Activated CD4-positive, alpha-beta T cell treated with anti-CD3 and anti-CD28 coated beads, Interleukin-2, amount 50 U/mL, for 1 hour (primary cell): ENCODE measurements at places on chromosomes 12 and 14.

GRCh38 chr12:6891646-6892001, 13.0 kb upstream of the LRRC23 start:
- no peak for DNase-seq

GRCh38 chr12:7450667-7451066, 6.7 kb upstream of the CD163L1 start:
- no peak for DNase-seq

DNA sequence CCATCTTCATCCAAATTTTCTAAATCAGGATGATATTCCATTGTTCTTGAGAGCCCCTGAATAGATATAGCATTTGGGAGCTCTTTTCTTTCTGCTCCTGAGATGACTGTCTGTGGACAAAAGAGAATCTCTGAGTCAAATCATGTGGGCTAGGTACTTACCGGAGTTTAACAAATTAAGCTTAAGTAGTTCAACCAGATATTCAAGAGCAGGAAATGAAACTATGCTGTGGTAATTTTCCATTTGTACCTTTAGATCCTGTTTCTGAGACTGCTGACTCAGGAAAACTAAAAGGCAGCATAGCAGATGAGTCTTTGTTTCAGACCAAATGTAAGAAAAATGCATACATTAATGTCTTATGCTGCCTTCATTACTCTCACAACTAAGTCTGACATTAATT, at the start of gene CLEC7A:
TSS of gene CLEC7A (minus strand) at position 158 of the 400 bp plus-strand sequence. CDS start at position 41, 117 bp downstream.
- no peak for DNase-seq

DNA sequence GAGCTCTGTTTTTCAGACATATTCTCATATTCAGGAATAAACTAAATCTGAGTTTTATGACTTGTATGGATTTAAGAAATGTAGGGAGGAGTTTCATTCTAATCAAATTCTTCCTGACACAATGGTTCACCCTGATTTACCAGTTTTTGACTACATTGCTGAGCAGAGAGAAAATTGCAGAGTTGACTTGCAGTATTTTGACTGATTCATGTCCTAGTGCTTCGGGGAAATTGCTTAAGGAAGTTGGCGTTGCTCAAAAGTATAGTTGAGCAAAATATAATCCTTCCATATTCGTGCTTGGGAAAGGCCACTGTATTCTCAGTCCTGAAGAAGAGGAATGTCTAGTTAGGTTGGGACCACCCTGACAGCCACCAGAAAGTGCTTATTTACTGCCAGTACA, 1.3 kb upstream of the TWF1 start:
- DNase-seq: no peak

GRCh38 chr12:28409892-28410291, 219.6 kb downstream of the CCDC91 start:
- no peak for DNase-seq

DNA sequence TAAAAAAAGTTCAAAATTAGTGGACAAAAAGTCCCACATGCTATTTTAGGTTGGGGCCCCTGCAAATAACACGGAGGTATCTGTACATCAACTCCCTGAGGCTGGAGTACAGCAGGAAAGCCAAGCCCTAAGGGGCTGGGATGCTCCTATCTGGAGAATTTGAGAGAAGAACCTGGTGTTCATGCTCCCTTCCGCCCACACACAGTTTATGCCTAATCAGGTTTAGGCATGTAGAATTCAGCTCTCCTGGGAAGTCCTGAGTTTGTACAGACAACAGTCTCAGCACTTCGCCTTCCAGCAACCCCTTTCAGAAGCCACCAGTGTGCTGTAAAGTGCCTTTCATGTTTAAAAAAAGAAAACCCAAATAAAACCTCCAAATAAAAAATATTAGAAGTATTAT, 237.3 kb upstream of the GRIP1 start:
- no peak for DNase-seq

- DNase-seq: no peak
Measured at GRCh38 chr14:99451234-99451633, 29.4 kb downstream of the SETD3 start.

- DNase-seq: no peak
Measured at GRCh38 chr12:91866566-91866965, 279.1 kb downstream of the BTG1 start.

DNA sequence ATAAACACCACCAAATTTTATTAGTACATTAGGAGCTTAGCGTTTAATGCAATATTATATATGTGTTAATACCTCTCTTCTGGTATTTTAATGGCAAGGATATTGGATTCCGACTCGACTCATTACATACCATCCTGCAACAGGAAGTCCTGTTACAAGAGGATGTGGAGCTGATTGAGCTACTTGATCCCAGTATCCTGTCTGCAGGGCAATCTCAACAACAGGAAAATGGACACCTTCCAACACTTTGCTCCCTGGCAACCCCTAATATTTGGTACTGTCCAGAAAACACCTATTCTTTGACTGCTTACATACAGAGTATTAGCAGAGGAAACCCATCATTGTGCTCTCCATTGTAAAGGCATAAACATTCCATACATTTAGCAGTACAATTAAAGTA, 45.2 kb downstream of the VEZT start:
- DNase-seq: no peak

GRCh38 chr14:55302367-55303124, 31.3 kb downstream of the FBXO34 start:
- no peak for DNase-seq

GRCh38 chr12:105783983-105784947, 354.5 kb downstream of the NUAK1 start:
- no peak for DNase-seq

DNA sequence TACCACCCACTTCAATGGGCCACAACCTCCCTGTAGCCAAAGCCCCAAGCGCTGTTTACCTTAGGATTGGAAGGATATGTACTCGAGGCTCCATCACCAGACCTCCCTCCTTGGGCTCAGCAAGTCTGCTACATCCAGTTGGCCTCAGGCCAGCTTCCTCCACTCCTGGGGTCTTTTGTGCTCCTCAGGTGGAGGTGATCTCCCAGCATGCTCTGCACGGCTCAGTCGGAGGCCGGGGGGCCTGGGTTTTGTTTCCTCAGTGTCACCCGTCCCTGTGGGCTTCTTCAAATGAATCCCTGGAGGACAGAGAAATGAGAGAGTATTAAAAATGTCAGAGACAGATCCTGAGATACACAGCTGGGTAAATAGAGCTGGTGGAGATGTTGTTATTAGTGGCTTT, 723.1 kb upstream of the TBX3 start:
- DNase-seq: no peak

GRCh38 chr14:66635435-66635834, 127.5 kb downstream of the GPHN start:
- no peak for DNase-seq

- DNase-seq: no peak
Measured at GRCh38 chr14:64253672-64254071, 40.5 kb downstream of the ESR2 start.

DNA sequence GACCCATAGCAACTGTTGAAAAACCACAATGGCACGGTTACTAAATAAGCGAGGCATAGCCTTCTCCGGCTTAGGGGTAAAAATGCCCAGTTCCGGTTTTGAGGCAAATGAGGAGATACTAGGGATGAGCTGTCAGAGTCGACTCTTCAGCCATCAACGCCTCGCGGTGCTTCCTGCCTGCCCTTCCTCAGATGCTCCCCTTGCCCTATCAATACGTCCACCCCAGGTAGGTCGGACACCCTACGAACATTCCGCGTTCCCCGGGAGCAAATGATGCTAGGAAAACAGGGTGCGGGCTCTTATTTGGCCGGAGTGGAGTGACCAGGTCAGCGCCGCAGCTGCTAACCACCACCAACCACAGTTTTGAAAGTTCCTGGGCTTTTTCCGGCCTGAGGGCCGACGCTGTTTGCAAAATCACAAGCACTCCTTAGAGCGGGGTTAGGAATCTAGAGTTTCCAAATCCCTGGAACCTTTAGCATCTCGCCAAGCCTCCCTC, 1.2 kb downstream of the SRSF9 start:
- DNase-seq: no peak

DNA sequence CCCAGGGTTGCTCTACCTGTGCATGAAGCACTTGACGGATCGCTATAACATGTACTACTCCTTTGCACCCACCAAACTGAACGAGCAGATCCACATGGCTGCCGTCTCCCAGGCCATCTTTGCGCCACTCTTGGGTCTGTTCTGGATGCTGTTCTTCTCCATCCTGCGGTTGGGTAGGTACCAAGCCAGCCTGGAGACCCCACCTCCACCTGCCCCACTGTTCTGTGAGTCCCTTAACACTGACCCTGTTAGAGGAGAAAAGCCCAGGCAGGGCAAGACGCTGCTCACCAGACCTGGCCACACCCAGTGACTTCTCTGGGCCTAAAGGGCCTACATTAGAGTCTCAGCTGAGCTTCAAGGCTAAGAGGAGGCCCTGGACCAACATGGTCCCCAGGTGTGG, 21.7 kb downstream of the NGB start:
- no peak for DNase-seq

GRCh38 chr12:12686925-12687324, 9.1 kb downstream of the GPR19 start:
- no peak for DNase-seq

GRCh38 chr12:124419292-124420040, 124.6 kb downstream of the RFLNA start:
- no peak for DNase-seq

- no peak for DNase-seq
Measured at GRCh38 chr12:4496145-4496838, 42.4 kb upstream of the RAD51AP1 start.

DNA sequence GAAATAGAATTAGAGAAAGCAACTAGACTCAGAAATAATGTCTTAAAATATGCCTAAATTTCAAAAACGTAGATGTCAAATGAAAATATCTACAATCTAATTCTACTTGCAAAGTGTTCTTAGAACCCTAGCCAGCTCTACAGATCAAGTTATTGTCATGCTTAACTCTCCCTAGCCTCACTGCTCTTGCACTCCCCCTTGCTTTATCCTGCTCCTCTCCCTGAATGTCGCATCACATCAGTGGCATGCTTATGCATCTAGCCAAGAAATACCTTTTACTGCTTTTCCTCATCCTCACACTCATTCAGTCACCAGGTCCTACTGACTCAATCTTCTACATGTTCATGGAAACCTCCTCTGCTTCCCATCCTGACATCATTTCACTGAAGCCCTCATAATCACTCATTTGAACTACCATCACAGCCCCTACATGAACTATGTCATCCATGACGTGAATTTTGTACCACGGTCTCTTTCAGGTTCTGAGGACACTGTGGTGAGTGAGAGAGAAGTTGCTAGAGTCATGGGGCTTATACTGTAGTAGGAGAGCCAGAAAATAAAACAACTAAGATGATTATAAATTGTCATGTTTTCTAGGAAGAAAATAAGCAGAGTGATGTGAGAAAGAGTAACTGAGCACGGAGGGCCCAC, 22.6 kb upstream of the CRACR2A start:
- no peak for DNase-seq

GRCh38 chr14:75301666-75302325, 23.2 kb downstream of the FOS start:
- DNase-seq: no peak

DNA sequence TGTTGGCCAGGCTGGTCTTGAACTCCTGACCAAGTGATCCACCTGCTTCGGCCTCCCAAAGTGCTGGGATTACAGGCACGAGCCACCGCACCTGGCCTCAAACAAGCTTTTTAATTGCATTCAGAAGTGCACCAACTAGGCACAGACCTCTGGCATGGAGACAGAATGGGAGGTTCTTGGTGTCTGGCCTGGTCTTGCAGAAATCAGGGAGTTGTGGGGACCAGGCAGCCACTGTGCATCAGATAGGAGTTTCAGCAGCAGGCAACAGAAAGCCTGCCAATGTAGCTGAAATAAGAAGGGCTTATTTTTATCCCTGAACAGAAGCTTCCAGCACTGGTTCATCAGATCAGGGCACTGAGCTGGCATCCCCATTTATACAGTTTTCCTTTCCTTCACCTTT, 22.2 kb upstream of the TCL1B start:
- DNase-seq: no peak

DNA sequence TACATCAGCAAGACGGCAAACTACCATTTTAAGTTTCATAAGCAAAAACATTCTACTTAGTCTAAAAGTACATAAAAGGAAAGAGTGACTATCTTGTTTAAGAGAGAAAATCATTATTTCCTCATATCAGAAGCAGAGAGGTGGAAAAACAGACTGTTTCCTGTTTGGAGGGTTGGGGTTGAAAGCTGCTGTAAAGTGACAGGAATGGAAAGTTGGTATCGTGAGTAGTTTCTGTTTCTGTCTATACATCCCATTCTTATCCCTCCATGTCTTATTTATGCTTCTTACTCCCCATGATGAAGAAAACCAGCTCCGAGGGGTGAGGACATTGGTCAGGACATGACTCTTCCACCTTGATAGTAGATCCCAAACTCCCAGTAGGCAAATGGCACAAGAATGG, 216.5 kb downstream of the EGLN3 start:
- no peak for DNase-seq
